CD4-positive, alpha-beta T cell treated with Interleukin-4 for 4 hours (primary cell): ENCODE measurements at places on chromosomes 3 and 15.

DNA sequence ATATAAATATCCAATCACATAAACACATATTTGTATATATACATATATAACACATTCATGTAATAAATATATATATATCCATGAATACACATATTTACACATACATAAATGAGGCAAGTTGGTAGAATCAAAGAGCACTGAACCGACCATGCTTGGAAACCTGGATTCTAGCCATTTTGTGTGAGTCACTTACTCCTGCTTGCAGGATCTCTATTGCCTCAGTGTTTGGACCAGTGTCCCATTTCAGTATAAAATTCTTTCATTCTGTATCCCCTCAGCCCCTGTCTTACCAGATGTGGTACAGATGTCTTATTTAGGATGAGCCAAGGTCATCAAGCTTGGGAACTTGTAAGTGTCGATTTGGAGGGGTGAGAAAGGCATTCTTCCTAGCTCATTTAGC, 391.4 kb upstream of the FRG2C start:
- DNase-seq: no peak

DNA sequence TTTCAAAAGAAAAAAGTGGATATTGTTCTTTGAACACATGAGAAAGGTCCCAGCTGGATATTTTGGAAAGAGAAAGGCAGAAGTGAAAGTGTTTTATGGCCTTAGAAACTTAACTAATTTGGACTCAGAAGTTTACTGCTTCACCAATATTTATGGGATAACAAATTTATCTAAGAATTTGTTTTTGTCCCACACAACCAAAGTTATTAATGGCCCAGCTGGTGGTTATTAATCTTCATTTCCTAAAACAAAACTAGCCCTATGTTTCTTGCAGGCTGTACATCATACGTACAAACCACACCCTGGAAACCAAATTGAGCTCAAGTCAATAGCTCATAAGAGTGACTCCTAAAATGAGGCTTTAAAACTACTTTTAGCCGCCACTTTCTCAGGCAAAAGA, 372.9 kb upstream of the LMCD1 start:
- DNase-seq: no peak

- no peak for DNase-seq
These were observed 4.8 kb downstream of the RASGRP1 start for GRCh38 chr15:38559636-38560307.

DNA sequence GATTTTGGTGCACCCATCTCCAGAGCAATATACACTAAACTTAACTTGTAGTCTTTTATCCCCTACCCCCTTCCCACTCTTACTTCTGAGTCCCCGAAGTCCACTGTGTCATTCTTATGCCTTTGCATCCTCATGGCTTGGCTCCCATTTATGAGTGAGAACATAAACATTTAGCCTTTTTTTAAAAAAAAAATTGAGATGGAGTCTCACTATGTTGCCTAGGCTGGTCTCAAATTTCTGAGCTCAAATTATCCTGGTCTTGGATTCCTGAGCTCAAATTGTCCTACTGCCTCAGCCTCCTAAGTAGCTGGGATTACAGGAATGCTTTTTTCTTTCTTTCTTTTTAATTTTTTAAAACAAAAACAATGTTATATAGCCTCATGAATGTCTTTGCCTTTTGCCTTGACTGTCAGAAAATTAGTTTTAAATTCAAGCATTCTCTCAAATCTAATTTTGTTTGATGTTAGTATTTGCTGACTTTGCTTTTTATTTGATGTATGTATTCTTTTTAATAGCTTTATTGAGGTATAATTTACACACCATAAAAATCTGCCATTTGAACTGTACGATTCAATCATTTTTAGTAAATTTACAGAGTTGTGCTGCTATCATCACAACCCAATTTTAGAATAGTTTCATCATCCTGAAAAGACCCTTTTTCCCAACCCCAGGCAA, 46.9 kb downstream of the NFKBIZ start:
- DNase-seq: no peak
